ENCODE measurements at places on chromosomes 6 and 20.

DNA sequence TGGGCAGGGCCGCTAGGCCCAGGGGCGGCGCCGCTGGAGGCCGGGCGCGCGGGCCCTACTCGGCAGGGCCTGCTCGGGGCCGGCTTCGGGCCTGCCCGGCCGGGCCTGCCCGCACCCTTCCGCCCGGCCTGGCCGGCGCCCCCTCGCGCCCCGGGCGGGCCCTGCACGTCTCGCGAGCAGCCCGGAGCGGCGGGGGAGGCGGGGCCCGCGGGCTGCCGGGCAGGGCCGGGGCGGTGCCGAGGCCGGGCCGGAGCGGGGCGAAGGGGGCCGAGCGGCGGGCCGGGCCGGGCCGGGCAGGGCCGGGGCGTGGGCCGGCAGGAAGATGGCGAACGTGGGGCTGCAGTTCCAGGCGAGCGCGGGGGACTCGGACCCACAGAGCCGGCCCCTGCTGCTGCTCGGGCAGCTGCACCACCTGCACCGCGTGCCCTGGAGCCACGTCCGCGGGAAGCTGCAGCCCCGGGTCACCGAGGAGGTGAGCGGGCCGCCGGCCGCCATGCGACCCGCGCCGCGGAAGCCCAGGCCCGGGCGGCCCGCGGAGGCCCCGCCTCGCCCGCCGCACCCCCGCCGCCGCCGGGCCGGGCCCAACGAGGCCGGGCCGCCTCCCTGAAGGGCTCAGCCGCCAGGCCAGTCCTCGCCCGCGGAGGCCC lies at the start of gene NPEPL1:
Gene NPEPL1, plus strand, starts transcription at position 222 of the 647 bp plus-strand sequence. Its CDS starts 101 bp downstream, at position 323.
- no peaks in the 10 kb centered on the region for H3K27me3 ChIP-seq
- peaks cover 2% of the 10 kb centered on the region for H3K36me3 ChIP-seq
- H3K4me3 ChIP-seq = peak within 1 kb of the TSS; percentile 82
- peak within 1 kb of the TSS; percentile 91 for H3K27ac ChIP-seq

DNA sequence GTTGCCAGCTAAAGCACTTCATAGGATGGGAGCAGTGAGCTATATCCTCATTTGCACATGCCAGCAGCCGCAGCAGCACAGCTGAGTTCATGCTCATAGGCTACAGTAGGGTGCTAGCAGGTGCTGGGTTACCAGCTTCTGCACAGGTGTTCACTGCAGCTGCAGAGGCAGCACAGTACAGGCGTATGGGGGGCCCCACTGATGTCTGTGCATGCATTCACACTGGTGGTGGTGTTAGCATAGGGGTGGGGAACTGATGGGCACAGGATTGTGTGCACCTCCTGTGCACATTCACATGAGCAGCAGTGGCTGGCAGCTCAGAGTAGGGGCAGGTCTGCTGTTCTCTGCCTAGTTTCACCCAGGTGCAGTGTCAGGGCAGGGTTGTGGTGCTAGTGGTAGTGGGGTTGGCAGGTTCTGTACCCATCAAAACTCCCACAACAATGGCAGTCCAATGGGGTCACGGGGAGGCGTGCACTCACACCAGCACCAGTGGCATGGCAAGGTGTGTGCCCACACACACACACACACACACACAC lies 58.9 kb upstream of the IRAK1BP1 start:
- H3K4me3 ChIP-seq = no peak overlapping the region
- DNase-seq = no peak
- no peak overlapping the region for H3K27ac ChIP-seq
- H3K27me3 ChIP-seq = peaks cover 5% of the 10 kb centered on the region
- H3K36me3 ChIP-seq = no peaks in the 10 kb centered on the region

- DNase-seq = no peak
- no peak overlapping the region for H3K27ac ChIP-seq
- H3K4me3 ChIP-seq = no peak overlapping the region
- H3K4me1 ChIP-seq = peaks cover 3% of the 10 kb centered on the region
Measured at GRCh38 chr20:46698788-46699187, 9.5 kb upstream of the TP53RK start.

- H3K4me1 ChIP-seq = peaks cover 2% of the 10 kb centered on the region
- H3K27ac ChIP-seq = no peak overlapping the region
- H3K27me3 ChIP-seq = no peaks in the 10 kb centered on the region
- no peak for DNase-seq
- H3K4me3 ChIP-seq = no peak overlapping the region
Measured at GRCh38 chr6:155077784-155078183, 82.7 kb downstream of the TIAM2 start.

DNA sequence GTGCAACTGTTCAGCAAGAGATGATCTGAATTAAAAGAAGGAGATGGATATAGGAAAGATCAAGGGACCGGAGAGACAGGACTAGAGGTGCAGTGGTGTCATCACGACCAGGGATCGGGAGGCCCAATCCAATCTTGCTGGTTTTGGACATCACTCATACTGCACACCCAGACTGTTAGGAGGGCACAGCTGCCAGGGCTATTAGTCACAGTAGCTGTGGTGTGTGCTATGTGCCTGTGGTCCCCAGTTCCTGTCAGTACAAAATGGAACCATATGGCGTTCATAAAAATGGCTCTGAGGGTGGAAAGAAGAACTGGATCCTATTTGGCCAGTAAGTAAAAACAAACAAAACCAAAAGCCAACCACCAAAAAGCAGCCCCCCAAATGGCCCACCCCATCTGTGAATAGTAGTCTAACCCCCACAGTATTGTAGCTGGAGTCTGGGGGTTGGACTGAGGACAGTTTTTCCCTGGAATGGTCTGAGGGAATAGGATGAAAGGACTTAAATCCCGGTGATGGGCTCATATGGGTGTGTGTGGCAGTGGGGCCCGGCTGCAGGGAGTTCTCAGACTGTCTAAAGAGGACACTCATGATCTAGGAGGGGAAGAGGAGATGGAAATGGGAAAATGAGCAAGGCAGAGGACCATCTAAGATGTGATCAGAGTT lies 9.3 kb upstream of the NNAT start:
- peaks cover 21% of the 10 kb centered on the region for H3K4me1 ChIP-seq
- H3K36me3 ChIP-seq = peaks cover 6% of the 10 kb centered on the region
- H3K27me3 ChIP-seq = no peaks in the 10 kb centered on the region
- H3K4me3 ChIP-seq = no peak overlapping the region
- no peak overlapping the region for H3K27ac ChIP-seq
- no peak for DNase-seq

- peak; percentile 47 for DNase-seq
- H3K27me3 ChIP-seq = no peaks in the 10 kb centered on the region
- H3K4me3 ChIP-seq = no peak overlapping the region
- H3K36me3 ChIP-seq = peaks cover 5% of the 10 kb centered on the region
- peaks cover 19% of the 10 kb centered on the region for H3K4me1 ChIP-seq
- H3K27ac ChIP-seq = no peak overlapping the region
Measured at GRCh38 chr20:34536798-34537394, 20.7 kb downstream of the DYNLRB1 start.

DNA sequence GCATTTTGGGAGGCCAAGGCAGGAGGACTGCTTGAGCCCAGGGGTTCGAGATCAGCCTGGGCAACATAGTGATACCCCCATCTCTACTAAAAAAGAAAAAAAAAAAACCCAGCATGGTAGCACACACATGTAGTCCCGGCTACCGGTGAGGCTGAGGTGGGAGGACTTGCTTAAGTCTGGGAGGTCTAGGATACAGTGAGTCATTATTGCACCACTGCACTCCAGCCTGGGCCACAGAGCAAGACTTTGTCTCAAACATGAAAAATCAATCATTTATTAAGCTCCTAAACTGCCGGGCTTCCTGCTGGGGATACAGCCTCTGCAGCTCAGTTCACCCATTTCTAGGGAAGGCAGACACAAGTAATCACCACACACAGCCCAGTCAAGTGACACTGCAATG lies 7.3 kb upstream of the USP45 start:
- peaks cover 18% of the 10 kb centered on the region for H3K4me1 ChIP-seq
- no peak for DNase-seq
- no peak overlapping the region for H3K4me3 ChIP-seq
- H3K27me3 ChIP-seq = no peaks in the 10 kb centered on the region
- H3K27ac ChIP-seq = no peak overlapping the region

- no peak overlapping the region for H3K4me3 ChIP-seq
- peak overlapping the region; percentile 14 for H3K27ac ChIP-seq
- H3K36me3 ChIP-seq = no peaks in the 10 kb centered on the region
Measured at GRCh38 chr20:33827634-33828325, 16.6 kb downstream of the CHMP4B start.

- H3K4me1 ChIP-seq = no peaks in the 10 kb centered on the region
- H3K4me3 ChIP-seq = no peak overlapping the region
- H3K27me3 ChIP-seq = no peaks in the 10 kb centered on the region
- H3K27ac ChIP-seq = no peak overlapping the region
Measured at GRCh38 chr6:114747995-114748625, 405.3 kb upstream of the HS3ST5 start.

GRCh38 chr6:154619146-154619545 lies 108.7 kb upstream of the CNKSR3 start:
- no peaks in the 10 kb centered on the region for H3K36me3 ChIP-seq
- no peak for DNase-seq
- H3K27me3 ChIP-seq = peaks cover 19% of the 10 kb centered on the region
- no peak overlapping the region for H3K4me3 ChIP-seq
- H3K27ac ChIP-seq = no peak overlapping the region

DNA sequence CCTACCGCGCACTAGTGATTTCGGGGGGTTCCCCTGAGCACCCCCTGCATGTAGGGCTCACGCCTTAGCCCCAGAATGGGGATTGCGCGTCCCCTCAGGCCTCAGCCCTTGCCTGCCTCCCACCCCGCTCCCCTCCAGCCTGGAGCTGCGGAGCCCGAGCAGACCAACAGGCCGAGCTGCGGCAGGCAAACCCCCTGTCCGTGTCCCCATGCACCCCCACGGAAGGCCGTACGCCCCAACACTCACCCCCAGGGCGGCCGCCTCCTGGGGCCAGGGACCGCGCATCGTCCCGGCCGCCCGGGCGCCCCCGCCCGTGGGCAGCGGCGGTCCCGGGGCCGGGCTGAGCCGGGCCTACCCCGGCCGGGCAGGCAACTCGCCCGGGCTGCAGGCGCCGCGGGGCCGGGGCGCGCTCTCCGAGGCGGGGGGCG lies 1.2 kb upstream of the KCNB1 start:
- no peak overlapping the region for H3K27ac ChIP-seq
- peaks cover 9% of the 10 kb centered on the region for H3K4me1 ChIP-seq
- peak overlapping the region; percentile 91 for H3K4me3 ChIP-seq
- H3K36me3 ChIP-seq = peaks cover 2% of the 10 kb centered on the region
- H3K27me3 ChIP-seq = peaks cover 78% of the 10 kb centered on the region

DNA sequence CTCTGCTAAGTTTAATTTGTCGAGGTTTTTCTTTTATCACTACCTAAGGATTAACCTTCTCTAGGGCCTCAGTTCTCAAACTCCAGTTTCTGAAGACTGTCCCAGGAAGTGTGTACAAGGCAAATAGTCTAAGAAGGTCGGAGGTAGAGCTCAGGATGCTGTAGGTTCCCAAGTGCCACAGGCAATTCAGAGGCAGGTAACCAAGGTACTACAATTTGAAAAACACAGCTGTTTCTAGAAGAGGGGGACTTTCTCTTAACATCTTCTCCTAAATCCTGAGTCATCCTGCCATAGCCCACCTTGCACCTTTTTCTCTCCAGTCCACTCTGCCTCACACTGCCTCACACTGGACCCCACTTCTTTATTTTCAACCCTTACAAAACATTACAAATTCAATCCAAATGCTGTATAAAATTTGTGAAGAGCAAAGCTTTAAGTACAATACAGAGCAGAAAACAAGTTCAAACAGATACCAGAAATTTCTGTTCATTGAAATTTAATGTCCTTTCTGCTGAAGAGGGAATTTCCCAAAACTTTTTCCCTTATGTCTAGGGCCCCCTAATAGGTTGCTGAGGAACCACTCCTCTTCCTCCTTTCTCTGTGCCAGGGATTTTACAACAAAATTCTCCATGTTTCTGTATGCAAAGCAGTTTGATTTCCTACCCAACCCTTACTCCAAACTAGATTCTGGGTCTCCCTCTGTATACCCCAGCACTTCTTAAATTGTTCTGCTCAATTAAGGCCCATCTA lies 43.0 kb downstream of the FRK start:
- no peaks in the 10 kb centered on the region for H3K36me3 ChIP-seq
- no peak overlapping the region for H3K27ac ChIP-seq
- DNase-seq = no peak
- no peaks in the 10 kb centered on the region for H3K4me1 ChIP-seq
- peaks cover 50% of the 10 kb centered on the region for H3K27me3 ChIP-seq

GRCh38 chr6:113884011-113884410 lies 26.9 kb downstream of the MARCKS start:
- H3K4me1 ChIP-seq = no peaks in the 10 kb centered on the region
- H3K27ac ChIP-seq = no peak overlapping the region
- no peak for DNase-seq
- H3K36me3 ChIP-seq = no peaks in the 10 kb centered on the region
- H3K4me3 ChIP-seq = no peak overlapping the region

- DNase-seq = no peak
Measured at GRCh38 chr6:71289802-71290175, 1.2 kb downstream of the OGFRL1 start.

GRCh38 chr6:61953851-61954250 lies 332.2 kb downstream of the KHDRBS2 start:
- DNase-seq = no peak
- no peaks in the 10 kb centered on the region for H3K27me3 ChIP-seq
- no peak overlapping the region for H3K4me3 ChIP-seq

- peaks cover 2% of the 10 kb centered on the region for H3K36me3 ChIP-seq
- DNase-seq = no peak
- H3K27me3 ChIP-seq = peaks cover 4% of the 10 kb centered on the region
- no peaks in the 10 kb centered on the region for H3K4me1 ChIP-seq
Measured at GRCh38 chr6:85490516-85491248, 40.8 kb downstream of the NT5E start.

GRCh38 chr6:24888715-24889370 lies 46.9 kb downstream of the RIPOR2 start:
- peak overlapping the region; percentile 83 for H3K27ac ChIP-seq
- DNase-seq = no peak
- H3K4me3 ChIP-seq = no peak overlapping the region
- H3K4me1 ChIP-seq = peaks cover 58% of the 10 kb centered on the region
- H3K36me3 ChIP-seq = peaks cover 8% of the 10 kb centered on the region

- H3K4me1 ChIP-seq = peaks cover 15% of the 10 kb centered on the region
- no peak overlapping the region for H3K4me3 ChIP-seq
- DNase-seq = no peak
- H3K27me3 ChIP-seq = no peaks in the 10 kb centered on the region
- peaks cover 10% of the 10 kb centered on the region for H3K36me3 ChIP-seq
- H3K27ac ChIP-seq = no peak overlapping the region
Measured at GRCh38 chr6:157151989-157152388, 171.3 kb downstream of the TMEM242 start.

DNA sequence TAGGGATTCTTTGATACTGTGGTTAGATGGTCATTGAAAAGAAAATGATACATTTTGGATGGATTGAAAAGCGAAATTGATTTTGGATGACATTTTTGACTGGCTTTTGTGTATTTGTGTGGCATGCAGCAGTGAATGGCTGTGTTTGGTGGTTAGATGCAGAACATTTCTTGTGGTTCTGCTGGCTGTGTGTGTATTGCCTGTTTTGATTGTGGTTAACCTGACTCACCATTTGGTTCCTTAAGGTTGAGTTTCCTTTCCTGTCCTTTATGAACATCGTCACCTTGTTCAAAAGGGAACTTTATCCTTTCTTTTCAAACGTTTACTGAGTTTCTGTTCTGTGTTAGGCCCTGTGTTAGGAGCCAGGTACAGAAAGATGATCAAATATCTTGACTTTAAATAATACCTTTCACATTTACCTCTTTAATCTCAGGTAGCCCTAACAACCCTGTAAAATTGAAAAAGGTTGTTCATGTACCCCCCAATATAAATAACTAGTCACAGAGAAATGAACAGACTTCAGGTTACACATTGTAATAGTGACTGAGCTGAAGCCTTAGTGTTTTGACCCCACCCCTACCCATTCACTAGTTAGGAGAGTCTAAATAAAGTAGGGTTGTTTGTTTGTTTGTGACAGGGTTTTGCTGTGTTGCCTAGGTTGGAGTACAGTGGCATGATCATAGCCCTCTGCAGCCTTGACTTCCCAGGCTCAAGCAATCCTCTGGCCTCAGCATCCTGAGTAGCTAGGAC lies 23.8 kb downstream of the ANKS1A start:
- H3K27ac ChIP-seq = peak overlapping the region; percentile 68
- peaks cover 32% of the 10 kb centered on the region for H3K4me1 ChIP-seq
- H3K36me3 ChIP-seq = peaks cover 6% of the 10 kb centered on the region
- no peak for DNase-seq
- H3K4me3 ChIP-seq = peak overlapping the region; percentile 71
